ENCODE measurements at places on chromosomes 7 and 10.

GRCh38 chr7:69757981-69758430 is 159.7 kb downstream of the AUTS2 start:
- DNase-seq = no peak

DNA sequence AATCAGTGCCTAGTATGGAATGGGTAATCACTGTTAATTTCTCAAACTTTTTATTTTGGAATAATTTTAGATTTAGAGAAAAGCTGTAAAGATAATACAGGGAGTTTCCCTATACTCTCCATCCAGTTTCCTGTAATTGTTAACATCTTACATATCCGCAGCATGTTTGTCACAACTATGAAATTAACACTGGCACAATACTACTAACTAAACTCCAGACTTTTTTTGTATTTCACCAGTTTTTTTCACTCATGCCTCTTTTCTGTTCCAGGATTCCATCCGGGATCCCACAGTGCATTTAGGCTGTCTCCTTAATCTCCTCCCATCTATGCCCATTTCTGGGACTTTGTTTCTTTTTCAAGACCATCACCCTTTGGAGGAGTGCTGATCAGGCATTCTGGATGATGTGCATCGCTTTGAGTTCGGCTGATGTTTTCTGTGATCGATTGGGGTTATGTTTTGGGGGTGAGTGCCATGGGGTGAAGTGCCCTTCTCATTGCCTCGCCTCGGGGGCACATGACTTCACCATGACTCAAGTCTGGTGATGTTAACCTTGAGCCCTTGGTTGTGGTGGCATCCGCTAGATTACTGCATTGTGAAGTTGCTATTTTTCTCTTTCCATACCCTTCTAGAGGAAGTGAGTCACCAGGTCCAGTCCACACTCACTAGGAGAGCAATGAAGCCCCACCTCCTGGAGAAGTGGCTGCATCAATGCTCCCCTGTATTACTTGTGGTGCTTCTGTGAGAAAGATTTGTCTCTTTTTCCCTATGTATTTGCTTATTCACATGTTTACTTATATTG is 43.9 kb upstream of the GRB10 start:
- DNase-seq = no peak

GRCh38 chr7:80764132-80764531 is 125.7 kb downstream of the CD36 start:
- no peak for DNase-seq

DNA sequence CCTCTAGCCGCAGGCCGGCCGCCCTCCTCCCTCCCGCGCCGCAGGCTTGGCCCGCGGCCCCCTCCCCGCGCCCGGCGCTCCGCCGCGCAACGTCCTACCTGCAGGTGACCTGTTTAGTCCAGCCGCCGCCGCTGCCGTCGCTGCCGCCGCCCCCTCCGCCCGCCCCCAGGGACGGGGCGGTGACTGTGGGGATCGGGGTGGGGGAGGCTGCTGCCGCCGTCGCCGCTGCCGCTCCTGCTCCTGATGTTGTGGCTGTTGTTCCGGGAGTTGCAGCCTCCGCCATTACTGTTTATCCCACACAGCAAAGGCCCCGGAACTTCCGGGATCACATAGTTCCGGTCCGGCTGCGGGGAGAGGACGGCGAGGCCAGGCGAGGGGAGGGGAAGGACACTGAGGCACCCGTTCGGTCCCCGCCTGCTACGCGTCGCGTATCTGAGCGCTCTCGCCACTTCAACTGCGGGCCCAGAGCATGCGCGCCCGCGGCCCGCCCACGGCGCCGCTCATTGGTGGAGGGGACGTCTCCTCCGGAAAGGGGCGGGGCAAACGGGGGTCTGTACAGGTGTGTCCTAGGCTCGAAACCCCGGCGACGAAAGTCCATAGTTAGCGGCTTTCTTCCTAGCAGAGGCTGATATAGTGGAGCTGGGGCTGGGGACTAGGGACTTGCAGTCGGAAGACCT is at the start of gene MKRN1:
Gene MKRN1 (minus strand): TSS at position 444 of the 677 bp plus-strand sequence. CDS start 161 bp downstream, at position 283.
- peak; percentile 85 for DNase-seq

DNA sequence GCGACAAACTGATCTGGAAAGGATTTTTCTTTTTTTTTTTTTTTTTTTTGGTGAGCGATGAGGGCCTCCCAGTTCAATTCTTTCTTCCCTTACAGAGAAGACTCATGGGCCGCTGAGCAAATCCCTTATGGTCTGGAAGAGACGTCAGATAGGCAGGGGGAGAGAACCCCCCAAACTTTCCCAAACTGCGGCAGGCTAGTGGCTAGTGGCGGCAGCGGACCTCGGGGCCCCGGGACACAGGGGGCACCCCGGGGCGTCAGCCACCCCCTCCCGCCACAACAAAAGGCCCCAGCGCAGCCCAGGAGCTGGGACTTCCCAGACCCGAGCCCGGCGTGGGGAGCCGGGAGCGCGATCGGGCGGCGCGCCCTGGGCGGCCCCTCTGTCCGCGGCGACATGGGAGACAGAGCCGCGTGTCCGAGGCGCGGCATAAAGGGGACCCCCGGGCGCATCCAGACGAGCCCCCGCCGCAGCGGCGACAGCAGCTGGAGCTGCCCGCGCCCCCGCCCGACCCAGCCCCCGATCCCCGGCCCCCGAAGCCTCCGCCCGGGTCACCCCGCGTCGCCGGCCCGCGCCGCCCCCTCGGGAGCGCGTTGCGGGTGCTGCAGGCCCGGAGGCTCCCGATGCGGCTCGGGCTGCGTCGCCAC is 755 bp downstream of the FAM171A1 start:
- no peak for DNase-seq

- DNase-seq = no peak
These were observed 37.9 kb upstream of the LRRN3 start for GRCh38 chr7:111053035-111053434.

GRCh38 chr10:93462881-93463280 is 19.3 kb downstream of the MYOF start:
- DNase-seq = peak; percentile 33

GRCh38 chr7:106485031-106485551 is 175.9 kb downstream of the CCDC71L start:
- DNase-seq = no peak

GRCh38 chr10:26087666-26088065 is 128.9 kb upstream of the GAD2 start:
- no peak for DNase-seq

- no peak for DNase-seq
These were observed 193.5 kb upstream of the SP8 start for GRCh38 chr7:20980232-20980631.

GRCh38 chr7:73890555-73891147 is 29.7 kb downstream of the TMEM270 start:
- DNase-seq = no peak

- no peak for DNase-seq
These were observed 34.1 kb downstream of the OSBPL3 start for GRCh38 chr7:24945899-24946298.

- DNase-seq = no peak
These were observed 37.5 kb downstream of the ARHGAP22 start for GRCh38 chr10:48567346-48567745.

DNA sequence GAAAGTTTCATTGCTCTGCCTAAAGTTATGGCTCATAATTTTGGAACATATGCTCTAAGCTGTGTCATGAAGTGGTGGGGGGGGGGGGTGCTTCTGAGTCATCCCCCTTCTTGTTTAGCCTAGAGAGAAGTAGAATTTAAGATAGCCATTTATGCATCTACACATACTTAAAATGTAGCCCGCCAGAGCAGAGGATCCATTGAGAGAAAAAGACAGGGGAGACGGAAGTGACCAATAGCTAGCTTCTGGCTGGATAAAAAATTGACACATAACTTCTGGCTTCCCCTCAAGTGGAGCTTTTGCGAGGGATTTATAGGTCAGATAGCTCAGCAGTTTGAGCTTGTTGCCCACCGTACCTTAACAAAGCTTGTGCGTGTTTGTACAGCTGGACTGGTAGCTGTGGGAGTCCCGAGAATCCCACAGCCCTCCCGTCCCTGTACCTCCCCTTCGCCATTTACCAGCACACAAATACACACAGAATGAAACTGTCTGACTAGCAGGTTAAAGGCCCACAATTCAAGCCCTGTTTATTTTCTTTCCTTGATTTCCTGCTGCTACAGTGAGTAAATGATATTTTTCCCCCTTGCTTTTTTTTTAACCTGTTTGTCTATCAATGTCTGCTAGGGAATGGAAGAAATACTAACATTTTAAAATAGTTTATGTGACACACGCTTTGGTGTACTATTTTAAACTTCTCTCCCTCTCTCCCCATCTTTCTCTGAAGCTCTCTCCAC is 232.6 kb upstream of the FERD3L start:
- DNase-seq = no peak

DNA sequence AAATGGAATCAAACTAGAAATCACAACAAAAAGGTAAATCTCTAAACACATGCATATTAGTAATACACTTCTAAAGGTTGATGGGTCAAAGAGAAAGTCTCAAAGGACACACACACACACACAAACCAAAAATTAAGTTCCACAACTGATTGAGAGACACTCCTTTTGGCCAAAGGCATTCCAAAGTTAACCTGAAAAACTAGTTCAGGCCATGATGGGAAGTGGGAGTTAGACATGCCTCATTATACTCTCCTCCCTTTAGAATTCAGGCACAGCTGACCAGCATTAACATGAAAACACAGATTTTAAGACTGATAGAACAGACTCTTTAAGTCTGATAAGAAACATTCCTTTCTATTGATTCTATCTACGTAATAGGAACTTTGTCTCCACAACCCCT is 332.4 kb upstream of the IGFBP3 start:
- no peak for DNase-seq

- DNase-seq = no peak
These were observed 116.4 kb upstream of the NOBOX start for GRCh38 chr7:144519925-144520324.

DNA sequence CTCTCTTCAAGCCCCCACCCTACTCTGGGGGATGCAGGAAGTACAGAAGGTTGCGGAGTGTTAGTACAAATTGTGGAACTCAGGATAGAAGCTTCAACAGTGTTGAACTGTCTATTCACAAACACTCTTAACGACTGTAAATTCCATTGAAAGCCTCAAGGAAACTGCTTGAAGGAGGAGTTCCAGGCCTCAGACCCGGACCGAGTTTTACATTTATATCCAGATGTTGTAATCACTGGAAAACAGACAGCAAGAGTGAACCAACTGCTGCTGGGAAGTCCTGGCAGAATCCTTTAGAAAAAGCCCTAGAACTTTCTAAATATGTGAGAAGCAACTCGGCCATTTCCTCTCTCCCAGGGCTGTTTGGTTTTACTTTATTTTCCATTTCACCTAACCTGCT is 84.1 kb upstream of the LRRC18 start:
- DNase-seq = no peak

DNA sequence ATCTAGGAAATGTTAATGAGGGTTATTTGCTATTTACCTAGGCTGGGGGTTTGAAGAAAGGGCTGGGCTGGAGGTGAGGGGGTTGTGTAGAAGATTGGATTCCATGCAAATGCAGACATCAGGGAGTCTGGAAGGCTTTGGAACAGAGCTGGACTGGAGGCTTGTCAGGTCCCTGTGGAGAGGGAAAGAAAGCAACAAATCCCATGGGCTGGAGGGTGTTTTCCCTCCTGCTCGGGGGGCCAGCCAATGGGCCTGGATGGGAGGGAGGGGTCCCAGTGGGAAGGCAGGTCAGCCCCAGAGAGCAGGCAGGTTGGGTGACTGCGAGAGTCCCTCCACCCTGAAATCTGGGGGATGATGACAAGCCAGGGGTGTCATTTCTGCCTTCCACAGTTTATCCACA is 431.8 kb downstream of the RPS24 start:
- no peak for DNase-seq

- DNase-seq = no peak
These were observed 258.5 kb downstream of the HDAC9 start for GRCh38 chr7:18753972-18754610.

- DNase-seq = no peak
These were observed 27.9 kb upstream of the CDK14 start for GRCh38 chr7:90568213-90568612.

DNA sequence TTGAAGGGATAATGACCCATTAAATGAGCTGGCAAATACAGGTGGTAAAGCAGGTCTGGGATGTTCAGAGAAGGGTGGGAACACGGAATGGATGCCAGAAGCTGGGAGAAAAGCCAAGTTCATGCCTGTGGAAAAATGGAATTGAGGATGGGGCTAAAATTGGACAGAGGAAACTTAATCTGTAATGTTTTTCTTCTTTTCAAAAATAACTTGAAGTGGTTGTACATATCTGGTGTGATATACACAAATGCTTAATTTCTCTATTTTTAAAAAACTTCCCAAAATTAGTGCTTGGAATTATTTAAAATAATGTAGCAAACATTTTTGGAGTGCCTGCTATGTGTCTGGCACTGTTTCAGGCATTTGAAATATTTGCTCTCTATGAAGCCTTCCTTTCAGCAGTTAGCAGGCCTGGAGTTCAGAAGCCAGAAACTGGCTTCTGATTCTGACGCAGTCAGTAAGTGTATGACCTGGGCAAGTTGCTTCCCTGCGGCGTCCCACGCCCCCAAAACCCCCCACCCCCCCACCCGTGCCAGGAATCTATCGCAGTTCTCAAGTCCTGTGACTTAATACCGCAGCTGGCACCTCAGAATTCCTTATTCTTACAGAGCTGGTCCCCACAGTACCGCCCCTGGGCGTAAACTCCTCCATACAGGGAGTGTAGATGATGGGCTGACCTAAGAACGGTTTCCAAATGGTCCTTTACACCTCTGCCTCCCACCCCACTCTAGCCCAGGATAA is 828 bp upstream of the MALSU1 start:
- no peak for DNase-seq

DNA sequence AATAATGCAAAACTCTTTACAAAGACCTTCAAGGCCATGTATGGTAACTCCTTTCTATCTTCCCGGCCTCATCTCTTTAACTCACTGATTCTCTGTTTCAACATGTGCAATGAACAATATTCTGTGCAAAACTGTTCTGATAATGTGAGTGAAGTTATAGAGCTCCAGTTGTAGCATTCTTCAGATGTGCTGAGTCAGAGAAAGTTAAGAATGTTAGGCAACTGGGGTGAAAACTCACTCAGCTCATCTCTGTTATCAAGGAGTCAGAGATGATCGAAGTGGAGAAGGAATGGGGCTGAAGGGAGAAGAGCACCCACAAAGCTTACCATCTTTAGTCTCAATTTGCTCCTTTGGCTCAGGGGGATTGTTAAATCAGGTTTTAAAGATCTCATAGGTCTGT is 344.7 kb upstream of the NPSR1 start:
- no peak for DNase-seq

GRCh38 chr7:137791930-137792329 is 54.8 kb downstream of the DGKI start:
- DNase-seq = no peak

DNA sequence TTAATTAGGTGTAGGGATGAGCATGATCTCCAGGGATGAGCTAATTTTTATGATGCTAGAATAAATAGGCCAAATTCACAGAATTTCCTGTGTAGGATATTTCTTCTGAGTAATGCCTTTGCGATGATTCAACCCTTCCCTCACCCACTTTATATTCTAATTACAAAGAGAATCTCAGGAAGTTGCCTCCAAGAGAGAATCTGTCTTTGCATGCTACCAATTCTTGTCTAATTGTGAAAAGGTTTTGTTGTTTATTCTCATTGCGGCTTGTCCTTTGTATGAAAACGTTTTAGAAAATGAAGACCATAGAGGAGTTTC is 6.3 kb downstream of the C7orf57 start:
- no peak for DNase-seq

- no peak for DNase-seq
These were observed 80.0 kb downstream of the NRCAM start for GRCh38 chr7:108376206-108376605.

GRCh38 chr7:44244282-44244681 is 43.5 kb downstream of the YKT6 start:
- DNase-seq = no peak

Measured in GM12864 (cell line).